NCI-H2171 treated with DMSO at 0.1 percent for 48 hours (cell line): ENCODE measurements at places on chromosomes 7 and 10.
A peak's percentile ranks its signal among the peaks of the same experiment; 100 is the strongest.

GRCh38 chr10:15324113-15324512 lies 47.0 kb downstream of the FAM171A1 start:
- no peak for DNase-seq

DNA sequence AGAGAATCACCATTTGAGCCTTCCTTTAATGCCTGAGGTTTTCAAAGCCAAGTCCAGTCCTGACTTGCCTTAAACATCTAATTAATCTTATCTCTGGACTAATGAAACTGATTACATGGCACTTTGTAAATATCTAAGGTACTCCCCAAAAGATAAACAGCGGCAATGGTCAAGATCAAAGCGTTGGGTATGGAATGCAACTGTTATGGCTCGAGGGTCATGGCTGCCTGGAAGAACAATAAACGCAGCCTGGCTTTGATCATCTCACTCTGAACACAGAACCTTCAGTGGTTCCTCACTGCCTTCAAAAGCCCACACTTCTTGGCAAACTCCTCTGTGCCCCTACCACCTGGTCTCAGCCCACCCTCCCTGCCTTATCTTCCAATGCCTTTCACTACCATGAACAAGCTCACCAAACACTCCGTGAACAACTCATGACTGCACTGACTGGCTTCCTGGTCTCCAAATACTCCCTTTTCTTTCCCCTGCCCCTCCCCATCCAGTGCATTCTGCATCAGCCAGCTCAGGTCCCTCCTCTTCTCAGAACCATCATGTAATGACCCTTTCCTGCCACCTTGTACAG lies 150.2 kb upstream of the NFE2L3 start:
- no peak for DNase-seq

- no peak for DNase-seq
Observed at GRCh38 chr7:39613577-39613976, 9.8 kb upstream of the RALA start.

- peak; percentile 23 for DNase-seq
Observed at GRCh38 chr10:112951359-112952281, 1.6 kb downstream of the TCF7L2 start.

DNA sequence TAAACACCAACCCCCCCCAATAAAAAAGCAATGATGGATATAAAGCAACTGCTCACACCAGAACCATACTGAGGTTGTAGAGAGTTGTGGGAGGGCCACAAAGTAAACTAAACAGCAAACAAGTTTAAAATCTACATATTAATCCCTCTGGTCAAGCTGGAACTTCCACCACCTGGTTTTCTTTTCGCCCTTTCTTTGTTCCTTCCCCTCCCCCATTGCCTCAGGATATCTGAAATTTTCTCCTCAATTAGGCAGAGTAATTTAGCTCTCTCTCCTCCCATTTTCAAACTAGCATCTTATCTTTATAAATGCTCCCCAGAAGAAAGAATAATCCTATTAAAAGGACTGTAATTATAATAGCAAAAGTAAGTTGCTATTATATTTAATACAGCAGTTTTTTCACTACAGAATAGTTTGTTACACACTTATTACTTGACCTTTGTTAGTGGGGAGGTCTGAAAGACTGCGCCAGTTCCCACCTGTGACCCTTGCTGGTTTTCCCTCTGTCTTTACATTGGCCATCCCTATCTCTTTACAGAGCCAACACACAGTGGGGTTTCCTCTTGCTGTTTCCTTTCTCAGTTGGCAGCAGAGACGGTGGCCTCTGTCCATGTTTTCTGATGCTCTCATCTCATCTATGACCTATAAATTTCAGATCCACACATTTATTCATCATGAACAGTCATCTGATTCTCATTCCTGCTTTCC lies 235.4 kb downstream of the RNLS start:
- no peak for DNase-seq

GRCh38 chr10:133422807-133423771 lies 1.3 kb downstream of the SPRN start:
- no peak for DNase-seq

- no peak for DNase-seq
Observed at GRCh38 chr7:100485471-100485876, 1.7 kb downstream of the NYAP1 start.

DNA sequence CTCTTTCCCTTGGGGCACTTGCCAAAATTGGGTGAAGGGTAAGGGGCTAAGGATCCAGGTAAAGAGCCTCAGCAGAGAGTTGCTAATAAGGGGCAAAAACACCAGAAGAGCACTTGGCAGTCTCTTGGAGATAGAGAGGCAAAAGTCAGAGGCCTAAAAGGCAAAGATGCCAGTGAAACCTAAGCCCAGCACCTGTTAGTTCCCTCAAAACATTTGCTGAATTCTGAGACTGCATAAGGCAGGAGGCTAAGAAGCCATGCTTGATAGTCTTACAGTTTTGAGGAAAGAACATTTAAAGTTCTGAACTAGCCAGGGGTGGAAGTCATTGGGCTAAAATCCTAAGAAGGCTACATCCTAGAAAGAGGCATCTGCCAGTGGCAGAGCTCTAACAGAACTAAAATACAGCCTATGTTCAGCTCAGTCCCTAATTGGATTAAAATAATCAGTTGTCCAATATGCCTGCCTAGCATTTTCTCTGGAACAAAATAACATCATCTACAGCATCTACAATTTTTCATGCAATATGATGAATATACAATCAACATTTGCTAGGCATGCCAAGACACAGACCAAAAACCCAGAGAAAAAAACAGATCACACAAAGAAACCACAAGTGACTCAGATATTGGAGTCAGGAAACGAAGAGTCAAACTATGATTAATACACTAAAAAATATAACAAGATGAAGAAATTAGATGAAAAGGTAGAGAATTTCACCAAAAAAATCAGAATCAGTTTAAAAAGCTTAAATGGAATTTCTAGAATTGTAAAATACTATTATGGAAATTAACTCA lies 7.7 kb downstream of the HTR7 start:
- DNase-seq = no peak

DNA sequence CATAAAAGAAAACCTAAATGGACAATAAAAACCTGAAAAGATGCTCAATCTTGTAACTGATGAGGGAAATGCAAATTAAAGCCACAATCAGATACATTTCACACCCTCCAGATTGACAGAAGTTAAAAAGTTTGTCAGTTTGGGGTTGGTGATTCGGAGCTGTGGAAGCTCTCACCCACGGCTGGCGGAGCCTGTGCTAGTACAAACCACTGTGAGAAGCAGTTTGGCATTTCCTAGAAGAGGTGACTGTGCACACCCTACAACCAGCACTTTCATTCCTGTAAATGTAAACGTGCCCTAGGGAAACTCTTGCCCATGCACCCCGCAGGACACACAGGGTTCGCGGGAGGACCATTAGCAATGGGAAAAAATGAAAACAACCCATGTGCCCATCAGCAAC lies 114.1 kb downstream of the BMS1 start:
- no peak for DNase-seq

GRCh38 chr7:90322837-90323236 lies 1.7 kb upstream of the FAM237B start:
- no peak for DNase-seq

- DNase-seq = no peak
Observed at GRCh38 chr10:33278198-33278597, 56.3 kb downstream of the NRP1 start.

DNA sequence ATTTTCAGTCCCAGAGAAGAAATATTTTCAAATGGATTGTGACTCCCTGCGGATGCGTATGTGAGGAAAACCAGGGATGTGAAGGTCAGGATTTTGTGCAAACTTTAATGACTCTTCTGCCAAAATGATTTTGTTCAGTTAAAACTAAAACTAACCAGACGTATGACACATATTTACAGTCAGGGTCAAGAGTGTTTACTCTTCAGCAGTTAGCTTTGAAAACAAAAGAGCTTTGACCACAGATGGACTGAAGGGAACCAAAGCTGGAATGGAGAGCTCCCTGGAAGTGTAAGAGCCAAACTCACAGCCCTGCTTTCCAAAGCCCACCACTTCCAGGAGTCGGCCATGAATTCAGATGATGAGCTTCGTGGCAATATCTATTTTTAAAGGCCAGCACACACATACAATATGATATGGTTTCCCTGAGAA lies 15.5 kb downstream of the SVIL start:
- no peak for DNase-seq

GRCh38 chr10:68578974-68579373 lies 18.8 kb downstream of the TET1 start:
- no peak for DNase-seq

GRCh38 chr7:158003441-158004122 lies 584.0 kb downstream of the PTPRN2 start:
- no peak for DNase-seq

DNA sequence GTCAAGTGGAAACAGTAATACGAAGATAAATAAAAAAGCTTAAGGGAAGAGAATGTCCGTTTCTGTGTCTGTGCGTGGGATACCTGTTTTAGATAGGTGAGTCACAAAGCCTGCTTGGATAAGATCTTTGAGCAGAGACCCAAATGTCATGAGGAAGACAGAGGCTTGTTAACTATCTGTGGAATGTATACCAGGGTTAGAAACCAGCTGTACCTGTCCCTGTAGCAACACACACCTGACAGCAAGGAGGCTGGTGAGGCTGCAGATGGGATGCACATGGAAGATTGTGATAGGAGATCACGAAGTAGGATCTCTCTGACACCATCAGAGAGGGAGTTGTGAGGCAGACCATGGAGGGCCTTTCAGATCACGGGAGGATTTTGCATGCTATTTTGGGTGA lies 105.3 kb downstream of the ARHGAP21 start:
- no peak for DNase-seq

DNA sequence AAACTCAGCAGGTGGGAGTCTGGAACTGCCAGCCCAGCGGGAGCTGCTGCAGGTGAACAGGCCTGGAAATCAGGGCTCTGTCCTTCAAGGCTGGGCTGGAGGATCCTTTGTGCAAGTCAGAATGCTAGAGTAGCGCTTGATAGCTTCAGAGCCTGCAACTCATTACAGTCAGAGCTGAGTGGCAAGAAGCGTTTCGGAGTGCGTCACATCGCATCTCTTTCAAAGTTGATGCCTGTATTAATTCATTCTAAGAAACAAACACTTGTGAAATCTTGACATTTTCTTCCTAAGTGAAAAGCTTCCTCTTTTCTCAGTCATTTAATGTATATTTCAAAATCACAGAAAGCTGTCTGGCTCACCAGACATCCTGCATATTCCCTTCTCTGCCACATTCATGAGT lies 121.2 kb upstream of the NPS start:
- no peak for DNase-seq

DNA sequence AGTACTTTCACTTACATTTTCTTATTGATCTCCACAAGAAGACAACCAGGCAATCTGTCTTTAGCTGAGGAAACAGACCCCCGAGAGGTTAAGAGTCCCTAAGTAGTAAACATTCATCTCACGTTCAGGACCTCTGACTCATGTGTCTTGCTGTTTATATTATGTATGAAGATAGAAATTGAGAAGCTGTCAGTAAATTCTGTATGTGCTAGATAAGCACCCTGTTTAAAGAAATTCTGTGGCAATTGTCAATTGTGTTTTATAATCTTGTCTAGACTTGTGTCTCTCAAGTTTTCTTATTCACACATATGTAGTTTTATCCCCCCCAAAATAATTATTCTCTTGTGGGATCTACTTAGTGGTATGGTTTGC lies 14.5 kb downstream of the ADK start:
- no peak for DNase-seq

- no peak for DNase-seq
Observed at GRCh38 chr10:103025696-103026095, 107.6 kb downstream of the CNNM2 start.
